ENCODE measurements at places on chromosomes 4 and X. TPM values are rescaled to one million over a fixed set of nuclear protein-coding genes. Genes with fewer than 3 reads are reported as not detected.

DNA sequence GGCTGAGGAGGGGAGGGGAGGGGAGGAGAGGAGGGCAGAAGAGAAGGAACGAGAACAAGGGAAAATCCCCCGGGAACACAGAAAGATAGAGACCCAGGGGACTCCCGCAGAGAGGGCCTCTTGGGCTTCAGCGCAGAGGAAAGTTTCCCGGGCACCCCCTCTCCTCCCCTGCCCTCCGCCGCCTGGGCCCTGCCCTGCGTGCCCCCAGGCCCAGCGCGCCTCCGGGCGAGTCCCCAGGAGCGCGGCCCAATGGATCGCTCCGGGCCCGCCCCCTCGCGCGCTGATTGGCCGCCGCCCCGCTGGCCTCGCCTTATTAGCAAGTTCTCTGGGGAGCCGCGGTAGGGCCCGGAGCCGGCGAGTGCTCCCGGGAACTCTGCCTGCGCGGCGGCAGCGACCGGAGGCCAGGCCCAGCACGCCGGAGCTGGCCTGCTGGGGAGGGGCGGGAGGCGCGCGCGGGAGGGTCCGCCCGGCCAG lies at the start of gene MSX1:
Gene MSX1, plus strand, starts transcription at position 341 of the 474 bp plus-strand sequence. CDS start 235 bp downstream, outside the sequence.
- peak within 1 kb of the TSS; percentile 47 for H3K4me3 ChIP-seq
- H3K36me3 ChIP-seq, result no peaks in the 10 kb centered on the region
- H3K27me3 ChIP-seq, result peaks cover 91% of the 10 kb centered on the region
- no peak within 1 kb of the TSS for H3K27ac ChIP-seq
- H3K4me1 ChIP-seq, result 0 out of 2 replicates have a peak, but pooled peaks cover 3% of the 10 kb centered on the region

GRCh38 chr4:112517067-112517634 lies 1.2 kb upstream of the NEUROG2 start:
- H3K27ac ChIP-seq, result no peak overlapping the region
- H3K4me3 ChIP-seq, result peak overlapping the region; percentile 78
- DNase-seq, result peak; percentile 64
- H3K36me3 ChIP-seq, result no peaks in the 10 kb centered on the region
- peaks cover 90% of the 10 kb centered on the region for H3K27me3 ChIP-seq

DNA sequence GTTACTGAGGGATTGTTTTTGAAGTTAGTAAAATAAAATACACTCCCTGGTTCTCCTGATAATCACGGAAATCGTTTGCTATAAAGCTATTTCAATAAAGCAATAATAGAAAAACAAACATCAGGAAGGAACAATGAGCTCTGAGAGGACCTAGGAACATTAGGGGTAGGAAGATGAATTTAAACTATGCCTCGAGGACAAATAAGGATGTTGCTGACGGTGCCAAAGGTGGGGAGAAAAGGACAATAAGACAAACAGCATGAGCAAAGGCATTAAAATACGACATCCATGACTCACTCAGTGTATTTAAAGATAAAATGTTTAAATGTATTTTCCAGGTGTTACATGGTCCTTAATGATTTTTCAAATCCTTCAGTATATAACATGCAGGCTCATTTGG lies 110.3 kb downstream of the MTNR1A start:
- no peaks in the 10 kb centered on the region for H3K36me3 ChIP-seq
- H3K27me3 ChIP-seq, result no peaks in the 10 kb centered on the region
- no peaks in the 10 kb centered on the region for H3K4me1 ChIP-seq
- no peak overlapping the region for H3K27ac ChIP-seq

DNA sequence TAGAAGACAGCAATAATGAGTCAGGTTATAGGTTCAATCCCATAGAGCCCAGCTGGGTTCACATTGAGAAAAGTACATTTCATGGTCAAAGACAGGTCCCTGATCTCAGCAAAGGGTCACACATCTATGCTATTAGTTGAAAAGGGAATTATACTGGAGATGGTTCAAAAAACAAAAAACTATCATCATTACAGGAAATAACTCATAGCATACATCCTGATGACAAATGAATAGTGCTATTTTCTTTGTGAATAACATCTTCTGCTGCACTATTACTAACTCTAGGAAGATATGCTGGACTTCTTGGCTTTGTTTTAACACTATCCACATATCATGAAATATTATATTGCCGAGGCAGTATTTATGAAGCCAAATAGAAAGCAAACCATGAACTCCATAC lies 202.5 kb upstream of the MAB21L2 start:
- no peaks in the 10 kb centered on the region for H3K27me3 ChIP-seq
- no peak for DNase-seq
- H3K27ac ChIP-seq, result no peak overlapping the region
- H3K36me3 ChIP-seq, result no peaks in the 10 kb centered on the region
- no peaks in the 10 kb centered on the region for H3K4me1 ChIP-seq

DNA sequence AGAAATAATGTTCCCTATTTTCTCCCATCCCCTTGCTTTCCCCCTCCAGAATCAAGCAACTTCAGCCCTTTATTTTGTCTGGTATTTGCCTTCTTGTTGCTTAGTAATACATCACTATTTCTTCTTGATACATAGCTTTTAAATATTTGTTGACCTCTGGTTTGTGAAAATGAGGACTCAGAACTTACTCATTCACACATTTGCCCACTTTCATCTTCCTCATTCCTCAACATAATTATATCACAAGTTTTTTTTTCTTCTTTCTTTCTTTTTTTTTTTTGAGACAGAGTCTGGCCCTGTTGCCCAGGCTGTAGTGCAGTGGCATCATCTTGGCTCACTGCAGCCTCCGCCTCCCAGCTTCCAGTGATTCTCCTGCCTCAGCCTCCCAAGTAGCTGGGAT lies 28.9 kb upstream of the NDUFC1 start:
- DNase-seq, result no peak
- H3K36me3 ChIP-seq, result peaks cover 49% of the 10 kb centered on the region

GRCh38 chr4:169664615-169665014 lies 44.2 kb downstream of the CLCN3 start:
- H3K36me3 ChIP-seq, result peaks cover 31% of the 10 kb centered on the region
- no peaks in the 10 kb centered on the region for H3K4me1 ChIP-seq
- H3K27me3 ChIP-seq, result no peaks in the 10 kb centered on the region
- no peak overlapping the region for H3K4me3 ChIP-seq
- no peak for DNase-seq

- no peaks in the 10 kb centered on the region for H3K4me1 ChIP-seq
- peaks cover 18% of the 10 kb centered on the region for H3K36me3 ChIP-seq
- no peaks in the 10 kb centered on the region for H3K27me3 ChIP-seq
- H3K27ac ChIP-seq, result no peak overlapping the region
- no peak overlapping the region for H3K4me3 ChIP-seq
Observed at GRCh38 chrX:19855700-19856381, 31.6 kb downstream of the SH3KBP1 start.

DNA sequence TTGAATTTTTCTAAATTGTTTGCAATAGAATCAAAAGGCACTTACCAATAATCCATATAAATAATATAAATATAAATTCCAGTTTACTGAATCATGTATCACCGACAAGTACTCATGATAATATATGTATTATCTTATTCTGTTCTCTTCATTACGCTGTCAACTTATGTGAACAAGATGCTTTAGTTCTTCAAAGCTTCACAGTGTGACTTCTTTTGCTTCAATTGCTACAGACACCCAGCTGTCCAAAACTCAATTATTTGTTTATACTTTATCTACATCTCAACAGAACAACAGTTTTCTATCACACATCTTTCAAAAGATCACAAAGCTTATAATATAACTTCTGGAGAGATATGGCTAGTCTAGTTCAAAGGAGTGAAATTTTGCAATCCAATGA lies 1499.9 kb upstream of the PCDH10 start:
- no peaks in the 10 kb centered on the region for H3K27me3 ChIP-seq
- H3K4me1 ChIP-seq, result no peaks in the 10 kb centered on the region
- H3K27ac ChIP-seq, result no peak overlapping the region
- H3K36me3 ChIP-seq, result no peaks in the 10 kb centered on the region
- H3K4me3 ChIP-seq, result no peak overlapping the region
- DNase-seq, result no peak

GRCh38 chrX:47595716-47596251 lies 13.5 kb downstream of the TIMP1 start:
- no peak overlapping the region for H3K4me3 ChIP-seq
- DNase-seq, result no peak
- no peak overlapping the region for H3K27ac ChIP-seq
- H3K27me3 ChIP-seq, result no peaks in the 10 kb centered on the region
- H3K4me1 ChIP-seq, result no peaks in the 10 kb centered on the region

DNA sequence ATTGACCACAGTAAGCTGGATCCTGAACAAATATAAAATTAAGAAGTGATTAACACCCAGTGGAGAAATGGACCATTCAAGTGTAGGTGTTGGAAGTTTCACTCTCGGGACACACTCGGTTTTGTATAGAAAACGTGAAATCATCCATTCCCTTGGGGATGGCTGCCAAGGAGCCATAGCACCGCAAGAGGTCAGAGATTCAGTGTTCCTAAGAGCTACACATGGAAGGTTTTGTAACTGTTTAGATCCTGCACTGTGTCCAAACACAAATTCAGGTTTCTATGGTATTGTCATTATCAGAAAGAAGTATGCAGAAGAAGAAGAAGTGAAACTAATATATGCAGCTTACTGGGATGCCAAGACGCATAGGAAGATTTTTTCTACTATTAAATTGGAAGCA lies 281.0 kb downstream of the LDB2 start:
- no peak for DNase-seq
- peaks cover 11% of the 10 kb centered on the region for H3K36me3 ChIP-seq
- no peak overlapping the region for H3K4me3 ChIP-seq

GRCh38 chr4:153792618-153793247 lies 3.9 kb upstream of the SFRP2 start:
- H3K36me3 ChIP-seq, result no peaks in the 10 kb centered on the region
- DNase-seq, result peak; percentile 69
- H3K4me1 ChIP-seq, result peaks cover 6% of the 10 kb centered on the region
- no peaks in the 10 kb centered on the region for H3K27me3 ChIP-seq
- H3K4me3 ChIP-seq, result peak overlapping the region; percentile 91

DNA sequence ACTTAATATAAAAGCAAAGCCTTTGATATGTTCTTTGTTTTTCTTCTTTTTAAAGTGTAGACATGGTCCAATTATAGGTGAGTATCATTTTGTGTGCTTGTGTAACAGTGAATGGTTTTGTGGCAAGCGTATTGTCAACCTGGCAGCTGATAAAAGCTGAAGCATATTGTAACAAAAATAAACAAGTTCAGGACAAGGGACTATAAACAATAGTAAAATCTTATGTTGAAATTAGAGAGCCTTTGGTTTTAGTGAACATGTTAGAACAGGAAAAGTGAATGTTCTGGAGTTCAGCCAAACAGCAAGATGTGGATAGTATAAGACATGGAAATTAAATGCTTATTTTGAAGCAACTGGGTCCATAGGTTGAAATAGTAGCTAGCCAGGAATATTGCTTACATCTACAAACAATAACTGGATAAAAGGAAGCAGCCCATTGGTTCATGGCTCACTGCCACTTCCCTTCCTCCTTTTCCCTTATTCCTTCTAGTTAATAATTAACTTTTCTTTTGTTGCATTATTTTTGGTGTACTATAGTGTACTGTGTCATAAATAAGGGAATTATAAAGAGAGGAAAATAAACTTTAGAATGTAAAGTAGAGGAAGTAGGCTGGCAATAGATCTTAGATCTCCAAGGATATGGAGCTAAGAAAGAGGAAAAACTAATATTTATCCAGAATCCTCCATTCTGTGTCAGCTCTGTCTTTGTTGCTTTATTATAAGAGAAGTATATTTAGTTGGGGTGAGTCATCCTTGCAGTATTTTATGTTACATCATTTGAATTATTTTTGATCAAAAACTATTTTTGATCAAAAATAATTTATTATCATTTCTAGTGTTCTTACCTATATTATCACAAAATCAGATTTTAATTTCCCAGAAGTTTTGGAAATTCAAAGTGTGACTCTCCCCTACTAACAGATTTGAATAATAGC lies 65.6 kb downstream of the MRPL1 start:
- no peak for DNase-seq
- no peak overlapping the region for H3K4me3 ChIP-seq
- peaks cover 11% of the 10 kb centered on the region for H3K36me3 ChIP-seq
- no peak overlapping the region for H3K27ac ChIP-seq

GRCh38 chrX:150028692-150029091 lies 90.4 kb upstream of the EOLA2 start:
- H3K27ac ChIP-seq, result no peak overlapping the region
- H3K4me3 ChIP-seq, result no peak overlapping the region
- H3K36me3 ChIP-seq, result no peaks in the 10 kb centered on the region
- H3K27me3 ChIP-seq, result no peaks in the 10 kb centered on the region

DNA sequence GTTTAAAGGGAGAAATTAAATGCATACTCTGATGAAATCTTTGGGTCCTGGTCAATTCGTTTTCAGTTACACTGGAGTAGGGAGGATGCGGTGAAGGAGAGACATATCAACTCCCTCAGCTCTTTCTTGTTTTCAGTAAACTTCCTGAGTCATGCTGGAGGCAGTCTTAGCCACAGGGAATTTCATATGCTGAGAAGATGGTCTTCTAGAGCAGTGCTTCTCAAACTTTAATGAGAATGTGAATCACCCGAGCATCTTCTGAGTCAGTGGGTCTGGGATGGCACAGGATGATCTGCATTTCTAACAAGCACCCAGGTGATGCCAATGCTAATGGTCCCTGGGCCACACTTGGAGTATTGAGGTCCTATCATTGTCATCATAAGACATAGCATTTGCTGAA lies 214.5 kb downstream of the KIT start:
- no peak for DNase-seq
- no peak overlapping the region for H3K27ac ChIP-seq
- no peak overlapping the region for H3K4me3 ChIP-seq

DNA sequence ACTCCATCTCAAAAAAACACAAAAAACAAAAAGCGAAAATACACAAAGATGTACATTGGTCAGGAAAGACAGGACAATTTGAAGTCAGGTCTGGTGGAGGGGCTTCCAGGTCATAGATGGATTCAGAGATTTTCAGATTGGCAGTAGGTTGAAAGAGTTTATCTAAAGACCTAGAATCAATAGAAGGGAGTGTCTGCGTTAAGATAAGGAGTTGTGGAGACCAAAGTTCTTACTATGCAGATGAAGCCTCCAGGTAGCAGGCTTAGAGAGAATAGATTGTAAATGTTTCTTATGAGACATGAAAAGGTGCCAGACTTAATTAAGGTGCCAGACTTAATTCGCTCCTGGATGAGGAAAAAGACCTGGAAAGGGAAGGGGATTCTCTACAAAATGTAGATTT lies 6.9 kb upstream of the RPS3A start:
- DNase-seq, result no peak
- no peak overlapping the region for H3K4me3 ChIP-seq
- no peaks in the 10 kb centered on the region for H3K36me3 ChIP-seq
- H3K27me3 ChIP-seq, result no peaks in the 10 kb centered on the region

Gene GRID2
- 19.4 TPM for total RNA-seq

Gene KLHL15
- 18.7 TPM for total RNA-seq

Gene CD38
- total RNA-seq, result 0.07 TPM

Gene CT47B1
- not detected for total RNA-seq

Gene PFKFB1
- 0.31 TPM for total RNA-seq

Gene AKAP14
- not detected for total RNA-seq

Gene SSX7
- total RNA-seq, result not detected

Gene GPR50
- total RNA-seq, result 12.2 TPM
